ENCODE measurements at places on chromosomes 12 and 14.

GRCh38 chr12:106978035-106978800 is 8.7 kb downstream of the MTERF2 start:
- peak; percentile 64 for DNase-seq

DNA sequence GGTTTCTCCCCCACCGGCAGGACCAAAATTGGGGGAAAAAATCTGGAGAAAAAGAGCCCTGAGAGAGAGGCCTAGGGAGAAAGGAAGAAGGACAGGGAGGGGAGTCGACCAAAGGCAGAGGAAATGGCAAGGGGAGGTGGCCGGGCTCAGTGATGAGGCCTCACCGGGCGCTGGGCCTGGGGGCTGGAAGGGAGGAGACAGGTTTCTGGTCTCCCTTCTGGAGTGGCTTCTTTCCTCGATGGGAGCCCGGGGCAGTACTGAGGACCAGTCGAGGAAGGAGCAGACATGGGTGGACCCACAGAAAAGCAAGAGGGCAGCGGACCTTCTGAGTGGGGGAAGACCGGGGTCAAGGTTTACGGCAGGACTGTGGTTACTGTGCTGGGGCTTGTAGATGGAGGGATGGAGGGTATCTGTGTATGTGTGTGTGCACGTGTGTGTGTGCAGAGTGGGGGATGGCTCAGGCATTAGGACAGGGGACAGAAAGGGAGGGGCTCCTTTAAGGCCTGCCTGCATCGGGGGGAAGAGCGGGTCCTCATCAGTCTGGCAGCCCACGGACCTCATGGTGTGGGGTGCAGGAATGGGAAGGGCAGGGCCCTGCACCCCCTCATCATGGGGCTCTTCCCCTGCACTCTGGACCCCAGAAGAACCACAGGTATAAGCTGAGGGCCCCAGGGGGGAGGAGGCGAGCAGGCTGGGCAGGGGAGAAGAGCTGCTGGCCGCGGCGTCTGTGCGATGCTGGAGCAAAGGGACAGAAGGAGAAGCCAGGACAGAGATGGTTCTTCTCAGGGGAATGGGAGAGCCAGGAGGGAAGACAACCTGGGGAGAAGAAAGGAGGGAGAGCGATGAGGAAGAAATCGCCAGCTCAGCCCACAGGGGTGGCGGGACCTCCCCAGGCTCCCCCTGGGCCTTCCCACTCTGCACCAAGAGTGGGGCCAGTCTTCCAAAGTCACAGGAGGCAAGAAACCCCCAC is 15.1 kb upstream of the RPLP0 start:
- no peak for DNase-seq

DNA sequence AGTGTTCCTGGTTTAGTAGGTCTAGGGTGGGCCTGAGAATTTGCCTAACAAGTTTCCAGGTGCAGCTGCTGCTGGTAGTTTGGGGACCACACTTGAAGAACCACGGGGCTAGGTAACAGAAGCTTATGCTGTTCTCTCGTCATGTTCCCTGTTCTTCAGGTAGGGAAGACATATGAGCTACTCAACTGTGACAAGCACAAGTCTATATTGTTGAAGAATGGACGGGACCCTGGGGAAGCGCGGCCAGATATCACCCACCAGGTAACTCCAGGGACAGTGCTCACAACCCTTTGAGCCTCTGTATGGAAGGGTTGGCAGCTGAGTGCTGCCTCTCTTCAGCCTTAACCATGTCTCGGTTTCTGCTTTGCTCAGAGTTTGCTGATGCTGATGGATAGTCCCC is 3.5 kb downstream of the EMG1 start:
- DNase-seq, result no peak

DNA sequence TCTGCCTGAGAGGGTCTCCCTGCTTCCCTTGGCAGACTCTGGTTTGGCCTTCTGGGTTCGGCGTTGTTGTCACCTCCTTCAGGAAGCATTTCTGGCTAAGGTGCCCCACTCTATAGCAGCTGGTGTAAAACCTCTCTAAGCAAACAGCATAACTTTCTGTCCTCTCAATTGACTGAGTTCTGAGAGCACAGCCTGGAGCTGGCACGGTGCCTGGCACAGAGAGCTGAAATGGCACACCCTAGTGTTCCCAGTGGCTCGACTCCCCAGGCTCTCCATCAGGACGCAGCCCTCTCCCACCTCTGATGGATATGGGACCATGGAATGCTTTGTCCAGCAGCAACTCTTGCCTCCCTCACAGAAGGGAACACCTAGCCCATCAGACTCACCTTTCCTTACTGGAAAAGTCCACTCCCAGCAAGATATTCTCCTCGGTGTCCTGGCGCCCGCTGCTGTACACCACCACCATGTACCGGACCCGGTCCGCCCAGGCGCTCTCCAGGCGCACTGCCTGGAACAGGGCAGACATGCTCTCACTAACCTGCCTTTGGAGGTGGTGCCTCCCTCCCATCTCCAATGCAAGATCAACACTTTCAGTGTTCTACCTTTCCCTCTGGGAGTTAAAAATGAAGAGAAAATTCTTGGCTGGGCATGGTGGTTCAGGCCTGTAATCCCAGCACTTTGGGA is 40.6 kb downstream of the SSH1 start:
- no peak for DNase-seq

DNA sequence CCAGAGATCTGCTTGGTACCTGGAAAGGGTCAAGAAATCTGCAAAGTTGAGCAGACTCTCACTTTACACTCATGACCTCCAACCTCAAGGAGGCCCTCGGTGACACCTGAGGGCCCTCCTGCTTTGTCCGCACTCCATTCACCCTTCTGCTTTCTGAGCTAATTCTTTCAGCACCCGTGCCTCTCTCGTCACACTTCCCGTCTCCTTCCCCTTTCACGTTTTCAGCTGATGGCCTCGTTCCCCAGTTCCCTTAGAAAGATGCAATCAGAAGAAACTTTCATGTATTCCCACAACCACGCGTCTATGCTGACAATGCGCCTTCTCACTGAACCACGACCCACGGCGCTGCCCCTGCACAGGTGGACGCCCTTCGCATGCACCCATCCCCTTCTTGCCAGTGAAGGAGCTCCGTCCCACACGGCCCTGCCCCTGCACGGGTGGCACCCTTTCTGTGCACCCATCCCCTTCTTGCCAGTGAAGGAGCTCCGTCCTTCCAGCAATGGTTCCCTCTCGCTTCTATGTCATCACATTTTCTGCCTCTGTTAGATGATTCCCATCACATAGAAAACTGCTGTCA is 340.1 kb upstream of the FKBP4 start:
- no peak for DNase-seq

- no peak for DNase-seq
Measured at GRCh38 chr12:19075711-19076340, 53.7 kb upstream of the PLEKHA5 start.

DNA sequence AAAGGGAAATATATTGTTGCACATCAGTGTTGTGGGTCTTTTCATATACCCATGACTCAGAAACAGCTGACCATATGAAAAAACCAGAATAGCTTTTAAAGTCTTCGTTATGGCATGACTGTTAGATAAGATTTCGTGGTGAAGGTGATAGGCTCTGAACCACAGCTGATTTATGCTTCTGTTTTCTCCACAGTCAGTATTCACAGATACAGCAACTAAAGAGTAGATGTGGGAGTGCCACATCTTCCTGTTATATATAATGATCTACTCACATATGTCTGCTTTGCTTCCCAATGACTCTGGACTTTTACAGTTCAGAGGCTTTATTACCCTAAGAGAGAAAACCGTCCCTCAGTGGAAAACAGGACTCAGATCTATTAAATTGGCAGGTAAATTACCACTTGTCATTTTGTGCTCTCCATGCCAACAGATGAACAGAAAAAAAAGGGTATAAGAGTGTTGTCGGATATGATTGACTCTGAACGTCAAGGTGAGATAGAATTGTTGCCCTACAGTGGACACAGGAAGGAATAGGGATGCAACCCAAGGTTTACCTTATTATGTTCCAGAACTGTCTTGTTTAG is 1037.1 kb downstream of the GALC start:
- DNase-seq, result no peak

GRCh38 chr12:75208856-75209811 is 505 bp downstream of the KCNC2 start:
- no peak for DNase-seq

- DNase-seq, result no peak
Measured at GRCh38 chr12:92244036-92244435, 98.4 kb upstream of the BTG1 start.

GRCh38 chr14:45120096-45120495 is 14.2 kb downstream of the FKBP3 start:
- DNase-seq, result no peak

DNA sequence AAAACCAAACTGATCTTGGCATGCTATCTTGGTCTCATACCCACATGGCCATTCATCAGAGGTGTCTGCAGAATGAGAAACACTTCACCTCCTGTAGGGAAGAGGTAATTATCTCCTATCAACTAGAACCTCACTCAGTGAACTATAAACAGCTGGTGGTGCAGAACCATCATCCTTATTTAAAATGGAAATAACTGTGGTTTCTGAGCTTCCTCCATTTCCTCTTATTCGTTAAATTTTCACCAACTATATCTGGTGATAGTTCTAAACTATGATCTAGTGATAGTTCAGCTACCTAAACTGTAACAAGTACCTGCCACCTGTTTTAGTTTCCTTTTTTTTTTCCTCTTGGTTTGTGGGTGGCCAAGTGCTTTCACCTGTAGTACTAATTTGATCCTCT is 218.5 kb downstream of the FUT8 start:
- DNase-seq, result no peak

DNA sequence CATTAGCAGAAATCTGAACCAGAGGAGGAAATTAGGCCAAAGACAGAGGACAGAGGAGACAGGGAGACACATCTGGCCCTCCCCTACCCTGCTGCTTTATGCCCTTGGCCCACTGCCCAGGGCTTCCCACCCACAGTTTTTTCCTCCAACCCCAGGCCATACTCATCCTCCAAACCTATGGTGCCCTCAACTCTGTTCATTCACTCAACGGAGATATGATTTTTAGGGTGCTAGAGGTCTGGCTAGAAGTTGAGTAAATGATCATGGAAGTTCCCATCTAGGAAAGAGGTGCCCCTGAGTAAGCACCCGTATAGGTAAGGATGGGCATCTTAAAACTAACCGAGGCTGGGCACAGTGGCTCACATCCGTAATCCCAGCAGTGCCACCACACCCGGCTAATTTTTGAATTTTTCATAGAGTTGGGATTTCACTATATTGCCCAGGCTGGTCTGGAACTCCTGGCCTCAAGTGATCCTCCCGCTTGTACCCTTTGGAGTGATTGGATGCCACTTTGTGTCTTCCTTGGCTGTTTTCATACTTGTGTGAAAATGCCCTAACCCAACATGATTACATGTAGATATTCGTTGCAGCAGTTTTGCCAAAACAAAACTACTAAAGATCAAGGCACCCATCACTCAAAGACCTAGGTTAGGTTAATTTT is 4.4 kb downstream of the KRT18 start:
- no peak for DNase-seq

DNA sequence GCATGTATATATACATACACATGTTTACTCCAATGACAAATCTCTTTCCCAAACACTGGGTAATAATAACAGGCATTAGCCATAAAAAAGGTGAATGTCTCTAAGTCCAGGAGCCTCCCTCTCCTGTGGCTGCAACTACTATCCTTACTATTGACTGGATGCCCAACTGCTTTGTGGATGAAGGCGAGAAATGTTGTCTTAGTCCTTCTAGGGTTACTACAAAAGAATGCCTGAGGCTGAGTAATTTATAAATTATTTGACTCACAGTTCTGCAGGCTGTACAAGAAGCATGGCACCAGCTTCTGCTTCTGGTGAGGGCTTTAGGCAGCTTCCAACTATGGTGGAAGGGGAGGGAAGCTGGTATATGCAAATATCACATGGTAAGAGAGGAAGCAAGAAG is 366.0 kb upstream of the DDHD1 start:
- no peak for DNase-seq

DNA sequence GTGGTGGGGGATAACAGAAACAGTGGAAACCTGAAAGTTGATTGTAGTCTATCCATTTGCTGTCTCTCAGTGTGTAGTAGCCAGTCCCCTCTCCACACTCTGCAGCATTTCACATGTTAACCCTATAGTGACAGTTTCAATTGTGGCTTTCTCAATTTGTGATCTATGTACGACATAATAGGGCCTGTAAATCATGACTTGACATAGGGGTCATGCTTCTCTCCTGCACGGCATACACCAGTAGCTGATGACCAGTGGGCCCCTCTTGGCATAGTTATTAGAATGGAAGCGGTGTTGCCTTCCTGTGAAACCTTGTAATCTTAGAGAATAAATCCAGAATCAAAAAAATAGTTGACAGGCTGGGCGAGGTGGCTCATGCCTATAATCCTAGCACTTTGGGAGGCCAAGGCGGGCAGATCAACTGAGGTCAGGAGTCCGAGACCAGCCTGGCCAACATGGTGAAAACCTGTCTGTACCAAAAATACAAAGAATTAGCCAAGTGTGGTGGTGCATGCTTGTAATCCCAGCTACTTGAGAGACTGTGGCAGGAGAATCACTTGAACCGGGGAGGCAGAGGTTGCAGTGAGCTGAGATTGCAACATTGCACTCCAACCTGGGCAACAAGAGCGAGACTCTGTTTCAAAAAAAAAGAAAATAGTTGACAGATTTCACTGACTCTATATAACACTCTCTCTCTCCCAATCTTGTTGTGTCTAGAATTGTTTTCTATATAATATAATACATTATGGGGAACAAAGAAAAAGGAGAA is 44.6 kb upstream of the VSX2 start:
- no peak for DNase-seq

DNA sequence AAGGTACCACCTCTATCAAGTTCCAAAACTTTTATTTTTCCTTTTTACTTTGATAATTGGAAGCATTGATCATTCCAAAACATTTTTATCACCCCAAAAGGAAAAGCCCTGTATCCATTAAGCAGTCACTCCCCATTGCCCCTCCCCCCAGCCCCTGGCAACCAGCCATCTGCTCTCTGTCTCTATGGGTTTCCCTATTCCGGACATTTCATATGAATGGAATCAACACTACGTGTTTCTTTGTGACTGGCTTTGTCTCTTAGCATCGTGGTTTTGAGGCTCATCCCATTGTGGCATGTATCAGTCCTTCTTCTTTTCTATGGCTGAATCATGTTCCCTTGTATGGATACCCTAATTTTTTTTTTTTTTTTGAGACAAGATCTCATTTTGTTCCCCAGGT is 18.0 kb upstream of the PHETA1 start:
- DNase-seq, result no peak

DNA sequence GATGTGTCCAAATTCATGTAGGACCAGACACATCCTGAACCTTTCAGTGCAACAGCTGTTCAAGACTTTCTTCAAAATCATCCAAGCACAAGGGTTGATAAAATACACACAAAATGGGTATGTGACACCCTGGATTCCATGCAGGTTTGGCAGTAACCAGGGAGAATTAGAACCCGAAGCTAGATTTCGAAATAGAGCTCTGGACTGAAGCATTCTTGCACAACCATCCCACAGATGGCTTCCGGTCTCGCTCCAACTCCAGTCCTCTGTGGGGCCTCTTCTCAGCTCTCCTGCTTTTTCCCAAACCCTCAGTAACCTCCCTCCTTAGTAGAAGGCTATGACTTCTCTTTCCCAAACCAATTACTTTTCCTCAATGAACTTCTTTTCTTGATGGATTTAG is 171.3 kb downstream of the TTC7B start:
- no peak for DNase-seq

- DNase-seq, result no peak
Measured at GRCh38 chr14:87492561-87492960, 500.4 kb downstream of the GALC start.

- no peak for DNase-seq
Measured at GRCh38 chr14:53949201-53949600, 7.4 kb downstream of the BMP4 start.

Data from NCI-H446 treated with DMSO at 0.1 percent for 48 hours (cell line).